ENCODE measurements at places on chromosomes 5 and 9.

DNA sequence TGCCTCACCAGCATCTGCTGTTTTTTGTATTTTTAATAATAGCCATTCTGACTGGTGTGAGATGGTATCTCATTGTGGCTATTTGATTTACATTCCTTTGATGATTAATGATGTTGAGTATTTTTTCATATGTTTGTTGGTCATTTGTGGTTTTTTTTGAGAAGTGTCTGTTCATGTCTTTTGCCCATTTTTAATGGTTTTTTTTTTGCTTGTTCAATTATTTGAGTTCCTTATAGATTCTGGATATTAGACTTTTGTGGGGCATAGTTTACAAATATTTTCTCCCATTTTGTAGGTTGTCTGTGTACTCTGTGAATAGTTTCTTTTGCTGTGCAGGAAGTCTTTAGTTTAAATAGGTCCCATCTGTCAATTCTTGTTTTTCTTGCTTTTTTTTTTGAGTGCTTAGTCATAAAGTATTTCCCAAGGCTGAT, 148.1 kb downstream of the NPR3 start:
- DNase-seq, result no peak
- H3K36me3 ChIP-seq, result no peaks in the 10 kb centered on the region
- H3K4me1 ChIP-seq, result no peaks in the 10 kb centered on the region
- no peaks in the 10 kb centered on the region for H3K27me3 ChIP-seq
- no peak overlapping the region for H3K27ac ChIP-seq
- H3K4me3 ChIP-seq, result no peak overlapping the region

DNA sequence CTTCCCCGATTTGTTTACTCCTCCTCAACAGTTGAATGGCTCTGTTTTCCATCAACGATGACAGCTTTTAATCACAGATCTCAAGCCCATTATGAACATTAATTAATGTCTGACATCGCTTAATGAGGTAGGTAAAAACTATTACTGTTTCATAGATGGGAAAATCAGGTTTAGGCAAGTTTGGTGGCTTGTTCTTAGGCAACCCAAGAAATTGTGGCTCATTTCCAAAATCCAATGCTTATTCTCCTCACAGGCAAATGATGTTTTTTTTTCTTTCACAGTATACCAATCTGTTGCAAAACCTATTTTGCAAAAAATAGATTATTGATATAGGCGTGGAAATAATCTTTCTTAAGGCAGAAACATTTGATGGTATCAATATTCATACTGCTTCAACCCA, 70.8 kb upstream of the CHD1 start:
- H3K4me1 ChIP-seq, result peaks cover 2% of the 10 kb centered on the region
- H3K4me3 ChIP-seq, result no peak overlapping the region
- no peak for DNase-seq
- no peak overlapping the region for H3K27ac ChIP-seq
- no peaks in the 10 kb centered on the region for H3K27me3 ChIP-seq

GRCh38 chr9:31142456-31142855, 1242.0 kb upstream of the ACO1 start:
- H3K36me3 ChIP-seq, result no peaks in the 10 kb centered on the region
- no peak for DNase-seq
- H3K4me3 ChIP-seq, result no peak overlapping the region
- H3K4me1 ChIP-seq, result peaks cover 5% of the 10 kb centered on the region
- no peak overlapping the region for H3K27ac ChIP-seq
- no peaks in the 10 kb centered on the region for H3K27me3 ChIP-seq

- peak overlapping the region; percentile 56 for H3K27ac ChIP-seq
- peaks cover 8% of the 10 kb centered on the region for H3K4me1 ChIP-seq
- no peaks in the 10 kb centered on the region for H3K36me3 ChIP-seq
- no peak for DNase-seq
Measured at GRCh38 chr5:150242251-150242894, 47.2 kb downstream of the CAMK2A start.

GRCh38 chr5:176723440-176723839, 76.2 kb downstream of the TSPAN17 start:
- H3K4me3 ChIP-seq, result peak overlapping the region; percentile 26
- H3K27ac ChIP-seq, result peak overlapping the region; percentile 8

DNA sequence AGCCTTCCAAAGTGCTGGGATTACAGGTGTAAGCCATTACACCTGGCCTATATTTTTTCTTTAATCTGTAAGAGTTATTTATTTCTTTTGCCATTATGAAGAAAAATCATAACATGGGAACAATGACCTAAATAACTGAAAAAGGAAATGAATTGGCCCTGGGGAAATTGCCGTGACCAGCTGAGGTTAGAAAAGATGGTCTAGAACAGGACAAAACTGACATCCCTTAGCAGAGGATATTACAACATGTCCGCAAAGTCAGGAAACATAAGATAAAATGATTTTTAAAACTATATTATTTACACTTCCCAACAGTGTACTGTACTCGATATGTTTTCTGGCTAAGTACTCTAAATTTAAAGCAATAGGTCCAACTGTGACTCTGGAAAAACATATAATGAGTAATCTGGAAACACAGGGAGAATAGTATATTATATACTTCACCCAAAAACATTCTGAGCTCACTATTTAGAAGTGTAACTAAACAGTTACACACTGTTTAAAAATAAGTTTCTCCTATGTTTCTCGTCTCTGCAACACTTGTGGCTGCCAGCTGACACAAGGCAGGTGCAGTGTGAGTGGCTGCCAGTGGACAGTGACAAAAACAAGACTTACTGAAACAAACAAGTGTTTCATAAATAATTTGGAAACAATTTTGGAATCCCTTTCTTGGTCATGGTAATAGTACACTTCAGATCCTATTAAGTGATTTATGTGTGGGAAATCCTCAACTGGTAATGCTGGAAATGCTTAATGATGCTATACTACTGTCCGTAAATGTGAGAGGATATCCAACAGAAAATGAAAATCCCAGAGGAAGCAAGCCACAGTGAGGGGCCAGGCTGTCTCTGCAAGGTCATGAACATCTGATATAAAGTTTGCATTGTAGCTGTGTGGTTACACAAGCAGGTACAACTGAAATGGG, 69.1 kb downstream of the C9orf85 start:
- peaks cover 3% of the 10 kb centered on the region for H3K36me3 ChIP-seq
- H3K4me3 ChIP-seq, result no peak overlapping the region
- no peak for DNase-seq
- H3K4me1 ChIP-seq, result no peaks in the 10 kb centered on the region
- H3K27me3 ChIP-seq, result no peaks in the 10 kb centered on the region

DNA sequence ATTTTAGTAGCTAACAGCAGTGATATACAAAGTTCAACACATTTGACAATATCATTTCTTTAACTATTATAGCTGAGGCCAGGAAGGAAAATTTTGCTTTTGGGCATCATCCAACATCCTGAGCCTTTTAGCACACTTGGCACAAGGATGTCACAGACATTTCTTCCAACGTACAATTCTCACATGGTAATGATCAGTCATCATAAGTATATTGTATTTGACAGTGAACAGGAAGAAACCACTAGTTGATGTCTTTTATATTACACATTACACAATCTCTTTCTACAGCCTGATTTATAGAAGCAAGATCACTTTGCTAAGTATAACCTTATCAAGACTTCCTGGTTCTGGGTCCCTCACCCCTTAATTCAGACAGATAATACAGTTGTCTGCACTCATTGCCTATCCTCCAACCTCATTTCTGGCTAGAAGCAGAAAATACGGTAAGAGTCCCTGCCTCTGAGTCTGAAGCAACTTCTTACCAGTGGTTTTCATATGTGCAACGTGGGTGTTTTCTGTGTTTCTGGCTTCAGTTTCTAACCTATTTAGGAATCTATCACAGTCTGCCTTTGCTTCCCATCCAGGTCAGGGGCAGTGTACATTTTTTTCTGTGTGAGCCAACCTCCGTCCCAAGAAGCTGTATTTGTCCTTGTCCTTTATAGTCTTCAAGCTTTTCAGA, 167.8 kb downstream of the PAM start:
- no peaks in the 10 kb centered on the region for H3K4me1 ChIP-seq
- no peaks in the 10 kb centered on the region for H3K27me3 ChIP-seq
- H3K4me3 ChIP-seq, result no peak overlapping the region

- H3K27me3 ChIP-seq, result peaks cover 19% of the 10 kb centered on the region
- H3K27ac ChIP-seq, result no peak overlapping the region
- H3K36me3 ChIP-seq, result no peaks in the 10 kb centered on the region
- H3K4me1 ChIP-seq, result no peaks in the 10 kb centered on the region
Measured at GRCh38 chr5:147567917-147568598, 58.2 kb upstream of the DPYSL3 start.

DNA sequence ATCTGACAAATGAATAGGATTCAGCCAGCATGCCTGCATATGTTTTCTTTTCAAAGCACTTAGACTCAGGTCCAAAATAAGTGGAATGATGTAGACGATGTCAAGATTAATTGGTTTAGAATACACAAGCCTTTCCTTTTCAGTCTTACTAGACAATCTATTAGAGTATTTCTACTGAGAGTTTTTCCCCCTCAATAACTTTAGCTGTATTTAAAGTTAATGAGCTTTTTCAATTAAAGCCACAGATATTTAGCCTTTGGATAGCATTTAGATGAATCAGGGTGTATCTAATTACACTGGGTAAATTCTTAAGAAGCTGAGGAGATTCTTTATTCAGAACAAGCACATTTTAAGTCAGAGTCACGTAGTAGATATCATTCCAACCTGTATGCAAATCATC, 198.7 kb upstream of the MPDZ start:
- no peak overlapping the region for H3K27ac ChIP-seq
- H3K4me1 ChIP-seq, result no peaks in the 10 kb centered on the region
- no peak for DNase-seq
- H3K36me3 ChIP-seq, result peaks cover 3% of the 10 kb centered on the region

DNA sequence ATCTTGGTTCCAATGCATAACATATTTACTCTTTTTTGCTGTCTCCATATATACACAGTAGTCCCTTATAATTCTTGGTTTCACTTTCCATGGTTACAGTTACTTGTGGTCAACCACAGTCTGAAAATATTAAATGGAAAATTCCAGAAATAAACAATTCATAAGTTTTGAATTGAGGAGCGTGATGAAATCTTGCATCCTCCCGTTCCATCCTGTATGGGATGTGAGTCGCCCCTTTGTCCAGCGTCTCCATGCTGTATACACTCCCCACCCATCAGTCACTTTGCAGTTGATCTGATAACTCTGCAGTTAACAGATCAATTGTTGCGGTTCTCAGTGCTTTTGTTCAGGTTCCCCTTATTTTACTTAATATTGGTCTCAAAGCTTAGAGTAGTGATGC, 11.5 kb upstream of the FAF2 start:
- H3K36me3 ChIP-seq, result no peaks in the 10 kb centered on the region
- no peak for DNase-seq
- H3K27ac ChIP-seq, result peak overlapping the region; percentile 8

DNA sequence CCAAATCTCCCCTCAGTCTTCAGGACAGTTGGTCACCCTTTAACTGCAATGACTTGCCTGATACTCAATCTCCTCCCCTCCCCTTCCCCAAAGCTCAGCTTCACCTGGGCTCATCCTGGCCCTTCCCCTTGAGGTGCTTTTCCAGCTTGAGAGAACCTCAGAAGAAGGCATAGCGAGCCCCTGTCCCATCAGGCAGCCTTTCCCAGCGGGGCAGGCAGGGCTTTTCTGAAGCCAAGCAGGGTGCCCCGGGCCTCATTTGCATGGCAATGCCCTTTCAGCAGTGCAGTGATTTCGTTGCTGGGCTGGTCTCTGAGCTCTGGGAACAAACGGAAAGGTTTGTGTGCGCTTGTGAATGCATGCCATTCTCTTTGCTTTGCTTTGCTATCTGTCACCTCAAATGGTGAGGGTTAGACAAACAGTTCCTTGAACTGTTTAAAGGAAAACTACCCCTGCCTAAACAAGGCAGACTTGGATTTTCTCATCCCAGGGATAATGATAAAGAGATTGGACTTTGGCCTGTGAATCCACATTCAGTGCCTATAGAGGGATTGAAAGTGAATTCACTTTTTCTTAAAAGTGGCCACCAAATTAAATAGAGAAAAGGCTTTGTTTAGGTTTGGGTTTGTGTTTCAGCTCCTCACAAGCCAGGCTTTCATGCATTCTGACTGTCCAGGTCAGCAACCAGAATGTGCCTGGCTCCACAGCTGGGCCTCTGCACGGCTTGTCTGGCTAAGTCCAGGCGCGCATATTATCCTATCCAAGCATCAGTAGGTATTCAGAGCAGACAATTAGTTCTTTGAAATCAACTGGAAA, 165.3 kb downstream of the ZNF608 start:
- no peak overlapping the region for H3K4me3 ChIP-seq
- no peak for DNase-seq
- no peaks in the 10 kb centered on the region for H3K36me3 ChIP-seq
- peaks cover 14% of the 10 kb centered on the region for H3K4me1 ChIP-seq
- peaks cover 4% of the 10 kb centered on the region for H3K27me3 ChIP-seq

- H3K27ac ChIP-seq, result no peak overlapping the region
- peaks cover 15% of the 10 kb centered on the region for H3K27me3 ChIP-seq
- DNase-seq, result no peak
- H3K4me1 ChIP-seq, result no peaks in the 10 kb centered on the region
- H3K36me3 ChIP-seq, result no peaks in the 10 kb centered on the region
Measured at GRCh38 chr9:75612754-75613153, 277.7 kb upstream of the PCSK5 start.

DNA sequence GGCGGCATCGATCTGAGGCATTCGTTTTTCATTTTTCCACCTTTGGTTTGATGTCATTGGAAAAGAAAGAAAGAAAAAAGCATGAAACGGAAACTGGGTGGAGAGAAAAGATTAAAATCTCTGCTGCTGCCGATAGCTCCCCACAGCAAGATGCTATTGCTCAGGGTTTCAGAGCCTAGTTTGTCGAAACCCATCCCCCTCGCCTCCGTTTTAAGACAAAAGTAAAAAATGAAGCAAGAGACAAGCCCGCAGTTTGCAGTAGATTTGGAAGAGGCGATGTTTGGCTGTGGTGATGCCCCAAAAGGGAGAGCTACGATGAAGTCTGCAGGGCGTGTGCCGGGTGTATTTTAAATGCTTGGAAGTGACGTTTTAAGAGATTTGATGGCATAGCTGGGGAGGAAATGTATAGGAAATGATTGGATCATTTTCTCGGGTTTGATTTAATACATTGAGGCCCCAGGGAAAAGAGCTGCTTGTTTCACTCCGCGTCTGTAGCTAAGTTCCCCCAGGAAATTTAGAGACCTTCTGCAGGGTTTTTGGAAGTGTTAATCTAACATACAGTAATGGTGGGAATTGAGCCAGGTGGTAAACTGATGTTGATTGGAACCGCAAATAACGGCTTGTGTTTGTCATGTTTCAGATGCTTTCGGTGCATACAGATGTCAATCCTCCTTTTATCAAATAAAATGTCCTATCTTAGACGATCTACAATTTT, 909 bp downstream of the NDFIP1 start:
- H3K36me3 ChIP-seq, result peaks cover 6% of the 10 kb centered on the region
- no peaks in the 10 kb centered on the region for H3K27me3 ChIP-seq
- H3K4me3 ChIP-seq, result peak overlapping the region; percentile 99
- H3K27ac ChIP-seq, result peak overlapping the region; percentile 96

All from T-helper 17 cell (primary cell).